ENCODE measurements at places on chromosomes 7 and 10.

DNA sequence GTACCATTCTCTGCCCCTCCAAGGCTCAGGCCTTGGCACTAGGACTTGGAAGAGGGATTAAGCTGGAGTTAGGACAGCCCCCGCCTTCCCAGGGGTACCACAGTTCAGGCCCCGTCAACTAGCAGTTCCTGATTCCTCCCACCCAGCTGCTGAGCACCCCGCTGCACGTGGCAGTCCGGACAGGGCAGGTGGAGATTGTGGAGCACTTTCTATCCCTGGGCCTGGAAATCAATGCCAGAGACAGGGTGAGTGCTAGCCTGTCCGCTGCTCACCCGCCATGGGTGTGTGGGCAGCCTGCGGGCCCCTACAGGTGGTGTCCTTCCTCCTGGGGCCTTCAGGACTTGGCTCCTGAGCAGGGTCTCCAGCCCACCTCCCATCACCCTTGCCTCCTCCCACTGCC is 2.0 kb upstream of the HOGA1 start:
- DNase-seq = no peak

DNA sequence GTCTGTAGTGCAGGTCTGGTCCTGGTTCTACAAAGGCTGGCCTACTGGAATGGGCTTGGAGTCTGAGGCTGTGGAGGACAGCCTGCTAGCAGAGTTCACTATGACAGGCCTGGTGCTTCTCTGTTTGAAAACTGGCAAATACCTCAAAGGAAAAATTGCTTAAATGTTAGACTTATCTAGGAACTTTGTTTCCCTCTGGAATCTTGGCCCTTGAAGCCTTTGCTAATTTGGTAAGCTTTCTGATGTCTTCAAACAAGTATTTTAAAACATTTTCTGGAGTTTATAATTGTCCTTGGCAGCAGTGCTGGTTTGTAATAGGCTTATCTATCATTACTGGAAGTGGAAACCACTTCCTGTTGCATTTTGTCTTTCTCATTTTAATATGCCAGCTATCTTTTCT is 139.7 kb downstream of the TMEM26 start:
- no peak for DNase-seq

DNA sequence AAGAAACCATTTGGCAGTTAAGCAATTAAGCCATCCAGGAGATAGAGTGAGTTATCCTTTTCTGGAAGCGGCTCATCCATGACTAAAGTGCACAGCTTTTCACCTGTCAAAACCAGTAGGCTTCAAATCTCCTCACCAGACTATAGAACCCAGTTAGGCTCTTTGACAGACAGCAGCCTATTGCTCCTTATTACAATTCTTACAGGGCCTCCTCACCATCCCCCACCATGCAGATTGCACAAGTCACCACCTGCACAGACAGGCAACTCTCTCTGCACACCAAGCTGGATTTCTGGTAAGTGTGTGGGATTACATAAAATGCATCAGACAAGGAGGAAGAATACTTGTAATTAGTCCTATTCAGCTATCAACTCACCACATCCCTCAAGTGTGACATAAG is 301.6 kb downstream of the SNX13 start:
- no peak for DNase-seq

GRCh38 chr10:31033147-31033546 is 1.5 kb upstream of the ZNF438 start:
- no peak for DNase-seq

DNA sequence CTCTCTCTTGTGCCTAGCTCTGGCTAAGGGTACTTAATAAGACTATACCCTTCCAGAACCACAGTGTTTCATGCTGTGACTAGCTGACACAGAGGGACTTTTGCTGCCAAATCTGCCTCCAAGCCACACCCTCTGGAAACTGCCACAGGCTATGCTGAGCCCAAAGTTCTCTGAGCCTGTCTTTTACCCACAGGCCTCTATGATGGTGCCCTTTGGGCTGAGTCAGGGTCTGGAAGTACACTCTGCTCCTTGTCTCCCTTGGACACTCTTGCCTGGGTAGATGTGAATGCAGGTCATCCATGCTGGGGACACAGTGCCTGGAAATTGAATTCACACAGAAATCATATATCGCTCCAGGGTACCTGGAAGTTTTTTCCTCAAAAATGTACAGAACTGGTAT is 22.6 kb downstream of the DYDC1 start:
- DNase-seq = no peak
